Heart left ventricle (tissue), 16 donors: ENCODE measurements at places on chromosomes 11 and 22.

DNA sequence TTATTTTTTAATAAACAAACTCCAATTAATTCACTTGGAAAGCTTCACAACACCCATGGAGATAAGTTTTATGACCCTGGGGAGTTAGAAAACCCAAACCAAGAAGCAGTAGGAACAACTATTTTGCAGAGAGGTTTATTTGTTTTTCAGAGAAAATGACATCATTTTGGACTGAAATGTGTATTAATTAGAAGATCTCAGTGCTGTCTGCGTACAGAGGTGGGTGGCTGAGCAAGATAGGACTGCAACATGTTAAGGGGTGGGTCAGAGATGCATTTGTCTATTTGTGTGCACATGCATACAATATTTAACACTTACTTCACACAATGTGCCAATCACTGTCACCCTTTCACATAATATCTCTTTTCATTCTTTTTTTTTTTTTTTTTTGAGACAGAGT, 1.1 kb downstream of the SCGB1A1 start:
- DNase-seq, result no peak

GRCh38 chr11:122981388-122982264, at the start of gene BSX:
Gene BSX (minus strand): TSS chr11:122981834. CDS start chr11:122981671, 163 bp downstream.
- peak; percentile 72 for DNase-seq

- no peak for DNase-seq
Observed at GRCh38 chr22:19598054-19598855, 74.0 kb upstream of the CLDN5 start.

GRCh38 chr11:116691771-116692177, 81.0 kb downstream of the BUD13 start:
- DNase-seq, result no peak

GRCh38 chr11:43954241-43954640, 11.8 kb downstream of the C11orf96 start:
- no peak for DNase-seq

DNA sequence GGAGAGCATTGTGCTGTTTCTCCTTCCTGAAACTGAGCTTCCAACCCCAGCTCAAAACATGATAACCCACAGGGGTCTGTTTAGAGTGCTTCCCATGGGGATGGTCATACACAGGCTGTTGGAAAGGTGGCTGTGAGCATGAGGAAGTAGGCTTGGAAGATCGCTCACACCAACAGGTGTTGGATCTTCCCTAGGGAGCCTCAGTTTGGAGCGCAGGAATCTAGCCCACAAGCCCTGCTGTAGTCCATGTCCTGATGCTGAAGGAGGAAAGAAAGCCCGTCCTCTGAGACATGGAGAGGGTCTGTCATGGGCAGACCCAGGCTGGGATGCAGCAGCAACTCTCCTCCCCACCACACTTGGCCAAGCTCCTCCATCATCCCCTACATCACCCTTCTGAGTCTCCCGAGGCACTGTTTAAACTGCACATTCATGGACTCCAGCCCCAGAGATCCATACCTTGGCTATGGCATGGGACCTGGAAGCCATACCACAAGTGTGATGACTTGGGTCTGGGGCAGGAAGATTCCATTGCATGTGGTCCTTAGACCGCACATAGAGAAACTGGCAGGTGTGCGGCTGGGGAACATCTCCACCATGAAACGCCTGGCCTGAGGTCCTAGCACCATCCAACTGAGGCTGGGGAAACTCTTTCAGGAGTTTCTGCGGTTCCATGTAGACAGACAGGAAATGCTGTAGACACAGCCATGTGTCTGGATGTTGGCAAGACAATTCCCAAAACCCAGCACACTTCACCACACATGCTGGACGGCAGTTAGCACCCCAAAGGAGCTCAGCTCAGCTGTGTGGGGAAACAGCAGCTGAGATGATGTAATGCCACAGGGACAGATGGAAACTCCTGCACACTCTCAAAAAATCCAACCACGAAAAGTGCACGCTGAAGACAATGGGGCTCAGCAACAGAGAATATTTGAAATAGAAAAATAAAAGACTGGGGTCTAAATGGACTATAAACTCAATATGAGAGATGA, 27.6 kb upstream of the TTC12 start:
- DNase-seq, result no peak

- DNase-seq, result no peak
Observed at GRCh38 chr11:2933375-2934020, 4.3 kb upstream of the PHLDA2 start.

- DNase-seq, result no peak
Observed at GRCh38 chr11:46743693-46744339, 24.8 kb downstream of the F2 start.

GRCh38 chr22:19430890-19431541, 517 bp downstream of the HIRA start:
- DNase-seq, result peak; percentile 29

DNA sequence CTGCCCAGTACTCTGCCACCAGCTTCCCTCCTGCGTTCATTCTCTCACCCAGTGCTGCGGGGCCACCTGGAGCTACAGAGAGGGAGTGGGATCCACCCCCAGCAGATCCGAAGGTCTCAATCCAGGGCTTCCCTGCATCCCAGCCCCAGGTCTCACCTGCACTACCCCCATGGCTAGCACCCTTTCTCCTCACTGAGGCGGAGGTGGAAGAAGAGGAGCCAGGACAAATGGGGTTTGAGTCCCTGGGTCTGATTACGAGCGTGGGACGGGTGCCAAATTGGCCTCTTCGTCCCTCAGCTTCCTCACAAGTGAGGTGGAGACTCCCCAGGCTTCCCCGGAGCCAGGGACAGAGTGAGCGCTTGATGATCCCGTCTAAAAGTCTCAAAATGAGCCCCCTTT, 64.2 kb downstream of the NFAM1 start:
- no peak for DNase-seq

DNA sequence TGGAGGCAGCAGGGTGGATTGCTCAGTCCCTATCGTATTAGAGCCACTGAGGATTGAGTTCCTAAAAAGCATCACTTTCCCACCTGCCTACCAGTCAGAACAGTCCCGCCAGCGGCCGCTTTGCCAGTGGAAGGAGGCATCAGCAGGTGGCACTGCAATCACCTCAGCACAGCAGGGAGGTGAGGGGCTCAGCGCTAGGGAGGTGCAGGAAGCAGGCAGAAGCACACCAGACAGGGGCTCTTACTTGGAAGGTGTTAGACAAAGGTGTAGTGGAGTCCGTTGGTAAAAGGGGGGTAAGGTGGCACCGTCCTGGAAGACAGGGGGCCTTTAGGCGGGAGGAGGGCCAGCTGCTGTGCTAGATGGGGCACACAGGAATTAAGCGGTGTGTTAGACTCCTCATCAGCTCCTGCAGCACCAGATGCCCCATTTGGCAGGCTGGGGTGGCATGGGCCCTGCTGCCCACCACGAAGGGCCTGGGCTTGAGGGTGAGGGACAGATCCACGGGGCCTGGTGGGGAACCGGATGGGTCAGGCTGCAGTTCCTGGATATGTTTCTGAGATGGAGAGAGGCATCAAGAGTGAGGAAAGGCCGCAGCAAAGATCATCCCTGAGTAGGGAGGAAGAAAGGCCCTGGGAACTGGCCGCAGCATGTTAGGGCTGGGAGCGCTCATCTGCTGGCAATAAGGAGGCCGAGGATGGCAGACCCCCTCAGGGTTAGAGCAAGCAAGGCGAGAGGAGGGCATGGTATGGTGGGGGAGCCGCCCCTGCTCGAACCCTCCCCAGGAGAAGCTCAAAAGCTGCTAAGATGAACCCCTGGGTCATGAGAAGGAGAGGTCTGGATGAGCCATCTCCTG, 42.5 kb downstream of the C11orf58 start:
- DNase-seq, result no peak

DNA sequence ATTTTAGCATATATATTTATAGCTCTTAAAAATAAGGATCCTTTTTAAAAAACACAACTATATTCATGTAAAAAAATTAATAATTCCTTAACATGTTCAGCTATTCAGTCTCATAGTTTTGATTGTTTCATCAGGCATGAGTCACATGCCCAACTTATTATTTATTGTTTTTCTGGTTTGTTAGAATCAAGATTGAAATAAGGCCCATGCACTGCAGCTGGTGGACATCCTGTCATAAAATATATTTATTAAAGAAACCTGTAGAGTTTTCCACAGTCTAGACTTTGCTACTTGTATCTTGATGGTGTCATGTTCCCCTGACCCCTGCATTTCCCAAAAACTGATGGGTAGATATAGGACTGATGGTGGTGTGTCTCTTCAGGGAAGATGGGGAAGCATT, 77.4 kb downstream of the PARVA start:
- no peak for DNase-seq

DNA sequence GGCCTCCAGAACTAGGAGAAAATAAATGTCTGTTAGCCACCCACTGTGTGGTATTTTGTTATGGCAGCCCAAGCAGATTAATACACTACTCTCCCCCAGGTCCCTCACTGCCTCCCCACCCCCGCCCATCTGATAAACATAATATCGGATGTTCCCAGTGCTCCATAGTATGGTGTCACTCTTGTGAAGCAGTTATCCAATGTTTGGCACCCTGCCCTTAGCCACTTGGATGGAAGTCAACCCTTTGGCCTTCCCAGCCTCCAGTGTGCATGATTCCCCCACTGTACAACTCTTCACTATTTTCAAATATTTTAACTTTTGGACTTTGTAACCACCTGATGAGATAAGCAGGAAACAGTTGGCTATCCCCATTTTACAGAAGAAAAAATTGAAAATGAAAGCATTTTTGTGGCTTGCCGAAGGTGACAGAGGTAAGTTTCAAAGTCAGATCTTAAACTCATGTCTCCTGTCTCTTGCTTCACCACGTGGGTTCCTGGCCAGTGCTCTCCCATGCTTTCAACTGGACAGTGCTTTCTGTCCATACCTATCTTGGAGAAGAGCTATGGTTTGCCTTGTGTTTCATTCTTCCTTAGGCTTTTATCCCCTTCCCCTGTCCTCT, 53.2 kb downstream of the ALX4 start:
- peak; percentile 57 for DNase-seq

DNA sequence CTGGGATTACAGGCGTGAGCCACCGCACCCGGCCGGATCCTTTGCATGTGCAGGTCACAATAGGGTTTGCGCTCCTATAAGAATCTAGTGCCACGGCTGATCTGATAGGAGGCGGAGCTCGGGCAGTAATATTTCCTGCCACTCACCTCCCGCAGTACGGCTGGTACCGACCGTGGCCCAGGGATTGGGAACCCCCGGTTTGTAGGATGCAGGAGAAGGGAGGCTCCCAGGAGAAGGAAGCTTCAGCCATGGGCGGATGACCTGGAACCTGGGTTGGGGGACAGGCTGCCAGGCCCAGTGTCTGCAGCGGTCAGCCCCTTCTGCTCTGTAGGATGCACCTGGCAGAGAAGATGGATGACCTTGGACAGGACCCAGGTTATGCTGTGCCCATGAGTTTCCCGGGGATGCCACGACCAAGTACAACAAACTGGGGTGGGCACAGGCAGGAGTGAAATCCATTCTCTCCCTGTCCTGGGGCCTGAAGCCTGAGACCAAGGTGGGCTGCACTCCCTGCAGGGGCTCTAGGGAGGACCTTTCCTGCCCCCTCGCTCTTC, 818.9 kb downstream of the BRD1 start:
- no peak for DNase-seq
